ENCODE measurements at places on chromosomes 3 and 15.

DNA sequence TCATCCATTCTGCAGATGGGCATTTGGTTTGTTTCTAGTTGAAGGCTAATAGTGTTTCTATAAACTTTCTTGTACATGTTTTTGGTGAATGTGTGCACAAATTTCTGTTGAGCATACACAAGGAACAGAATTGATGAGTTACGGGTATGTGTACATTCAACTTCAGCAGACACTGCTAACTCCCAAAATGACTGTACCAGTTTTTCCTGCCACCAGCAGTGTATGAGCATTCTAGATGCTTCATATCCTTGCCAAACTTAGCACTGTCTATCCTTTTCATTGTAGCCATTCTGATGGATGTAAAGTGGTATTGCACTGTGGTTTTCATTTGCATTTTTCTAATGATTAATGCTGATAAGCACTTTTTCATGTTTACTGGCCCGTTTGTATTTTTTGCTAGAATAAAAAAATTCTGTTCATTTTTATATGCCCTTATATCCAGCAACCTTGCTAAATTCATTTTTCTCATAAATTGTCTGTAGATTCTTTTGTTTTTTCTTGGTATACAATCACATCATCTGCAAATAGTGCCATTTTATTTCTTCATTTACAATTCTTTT, 110.2 kb downstream of the ATP1B3 start:
- no peak overlapping the region for H3K4me3 ChIP-seq
- no peak overlapping the region for H3K27ac ChIP-seq
- no peaks in the 10 kb centered on the region for H3K27me3 ChIP-seq
- no peak for DNase-seq
- H3K4me1 ChIP-seq: no peaks in the 10 kb centered on the region
- H3K36me3 ChIP-seq: no peaks in the 10 kb centered on the region

GRCh38 chr3:23051240-23052140, 151.6 kb upstream of the UBE2E2 start:
- no peaks in the 10 kb centered on the region for H3K36me3 ChIP-seq
- no peaks in the 10 kb centered on the region for H3K27me3 ChIP-seq
- peaks cover 39% of the 10 kb centered on the region for H3K4me1 ChIP-seq
- peak; percentile 95 for DNase-seq
- H3K4me3 ChIP-seq: no peak overlapping the region

DNA sequence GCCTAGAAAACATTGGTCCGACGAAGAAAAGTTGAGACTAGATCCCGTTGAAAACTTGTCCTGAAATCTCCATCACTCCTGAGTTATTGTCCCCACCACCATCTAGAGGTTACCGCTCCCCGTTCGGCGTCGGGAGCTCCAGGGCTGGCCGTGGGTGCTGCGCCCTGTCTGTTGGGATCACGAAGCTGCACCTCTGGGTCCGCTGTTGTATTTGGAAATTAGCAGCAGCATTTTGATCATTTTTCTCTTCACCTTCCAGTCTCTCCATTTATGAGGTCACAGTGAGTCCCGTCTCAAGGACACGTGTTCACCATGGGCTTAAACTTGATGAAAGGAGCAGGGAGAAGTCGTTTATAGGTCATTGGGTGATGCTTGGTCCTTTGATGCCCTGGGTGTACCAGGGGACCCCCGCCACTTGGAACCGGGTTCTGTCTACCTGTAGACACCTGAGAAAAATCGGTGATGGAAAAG, 565 bp downstream of the MANF start:
- H3K36me3 ChIP-seq: peaks cover 56% of the 10 kb centered on the region
- peak overlapping the region; percentile 73 for H3K4me3 ChIP-seq

DNA sequence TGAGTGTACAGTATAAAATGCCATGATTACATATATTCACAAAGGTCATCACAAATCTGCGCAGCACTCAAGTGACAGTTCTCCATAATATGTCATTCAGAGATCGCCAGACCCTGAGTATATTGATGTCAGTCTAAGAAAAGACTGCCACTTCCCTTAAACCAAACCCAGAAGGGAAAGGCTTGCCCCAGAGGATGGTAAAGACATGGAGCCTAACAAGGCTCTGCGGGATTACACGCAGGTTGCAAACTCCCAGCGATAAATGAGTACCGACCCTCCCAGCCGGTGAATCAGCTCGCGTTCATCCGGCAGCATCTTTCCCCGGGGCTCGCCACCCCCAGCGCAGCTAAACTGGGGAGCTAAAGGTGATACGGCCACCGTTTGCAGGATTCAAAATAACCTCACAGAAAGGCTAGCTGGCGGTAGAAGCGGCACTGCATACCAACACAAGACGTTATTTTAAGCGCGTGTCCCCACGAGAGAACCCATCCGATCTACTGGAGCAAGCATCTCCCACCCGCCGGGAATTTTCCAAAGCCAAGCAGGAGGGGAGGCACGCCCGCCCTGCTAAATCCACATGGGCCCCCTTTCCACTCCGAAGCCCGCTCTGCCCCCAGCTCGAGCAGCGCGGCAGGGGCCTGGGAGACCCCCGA, 643 bp downstream of the MYO5A start:
- no peaks in the 10 kb centered on the region for H3K27me3 ChIP-seq
- H3K4me1 ChIP-seq: peaks cover 27% of the 10 kb centered on the region
- H3K4me3 ChIP-seq: peak overlapping the region; percentile 91
- peak overlapping the region; percentile 5 for H3K27ac ChIP-seq

GRCh38 chr3:11549580-11550140, 94.1 kb downstream of the VGLL4 start:
- H3K27ac ChIP-seq: no peak overlapping the region
- H3K4me1 ChIP-seq: peaks cover 60% of the 10 kb centered on the region
- no peak overlapping the region for H3K4me3 ChIP-seq
- no peaks in the 10 kb centered on the region for H3K27me3 ChIP-seq
